ENCODE measurements at places on chromosomes 5 and 9.
A peak's percentile ranks its signal among the peaks of the same experiment; 100 is the strongest.

GRCh38 chr9:36855448-36856315, 178.4 kb downstream of the PAX5 start:
- DNase-seq = peak; percentile 6

- no peak for DNase-seq
Observed at GRCh38 chr5:98341038-98342032, 432.1 kb upstream of the RGMB start.

DNA sequence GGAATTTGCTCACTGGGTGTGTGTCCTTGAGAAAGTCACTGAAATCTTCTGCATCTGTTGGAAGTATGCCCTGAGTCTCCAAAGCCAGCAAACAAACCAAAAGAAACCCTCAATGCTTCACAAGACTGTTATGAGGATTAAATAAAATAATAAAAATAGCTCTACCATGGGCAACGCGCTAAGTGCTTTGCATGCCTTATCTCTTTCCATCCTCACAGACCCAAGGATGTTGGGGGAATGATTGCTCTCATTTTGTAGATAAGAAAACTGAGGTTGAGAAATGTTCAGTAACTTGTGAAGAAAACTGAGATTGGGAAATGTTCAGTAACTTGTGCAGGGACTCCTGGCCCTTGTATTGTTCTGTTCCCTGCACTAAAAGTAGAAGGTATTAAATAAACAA, 7.9 kb downstream of the HAND1 start:
- no peak for DNase-seq

GRCh38 chr5:11062397-11062796, 301.4 kb upstream of the DAP start:
- DNase-seq = no peak

GRCh38 chr9:97876061-97876460, 23.0 kb downstream of the FOXE1 start:
- DNase-seq = no peak
